ENCODE measurements at places on chromosomes 13 and 19.

DNA sequence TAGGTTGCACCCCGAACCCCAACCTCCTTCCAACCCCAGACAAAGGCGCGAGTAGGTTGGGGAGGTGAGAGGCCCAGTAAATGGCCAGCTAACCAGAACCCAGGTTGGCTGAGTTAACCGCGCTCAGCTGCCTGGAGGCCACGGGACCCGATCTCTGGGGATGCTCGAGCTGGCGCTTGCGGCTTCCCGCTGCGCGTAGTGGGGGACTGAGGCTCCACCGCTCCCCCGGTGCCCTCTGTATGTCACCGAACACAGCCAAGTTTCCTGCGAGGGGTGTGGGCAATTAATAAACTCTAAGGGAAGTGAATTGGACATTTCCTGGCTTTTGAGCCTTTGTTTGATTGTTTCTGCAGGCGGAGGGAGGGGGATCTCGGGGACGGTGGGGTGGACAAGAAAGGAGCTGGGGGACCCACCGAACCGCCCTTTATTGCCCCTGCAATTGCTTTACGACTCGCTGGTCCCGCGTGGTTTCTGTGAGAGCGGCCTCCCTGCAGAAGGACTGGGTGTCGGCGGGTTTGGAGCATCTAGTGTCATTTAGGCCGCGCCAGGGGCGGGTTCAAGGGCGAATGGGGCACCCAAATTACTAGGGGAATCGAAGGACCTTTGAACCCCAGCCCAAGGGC, 3.5 kb upstream of the ZIC5 start:
- DNase-seq: no peak

- no peak for DNase-seq
Observed at GRCh38 chr19:54268936-54269335, 11.9 kb upstream of the LILRB5 start.

GRCh38 chr19:2342656-2343288, 14.3 kb downstream of the SPPL2B start:
- DNase-seq: no peak

DNA sequence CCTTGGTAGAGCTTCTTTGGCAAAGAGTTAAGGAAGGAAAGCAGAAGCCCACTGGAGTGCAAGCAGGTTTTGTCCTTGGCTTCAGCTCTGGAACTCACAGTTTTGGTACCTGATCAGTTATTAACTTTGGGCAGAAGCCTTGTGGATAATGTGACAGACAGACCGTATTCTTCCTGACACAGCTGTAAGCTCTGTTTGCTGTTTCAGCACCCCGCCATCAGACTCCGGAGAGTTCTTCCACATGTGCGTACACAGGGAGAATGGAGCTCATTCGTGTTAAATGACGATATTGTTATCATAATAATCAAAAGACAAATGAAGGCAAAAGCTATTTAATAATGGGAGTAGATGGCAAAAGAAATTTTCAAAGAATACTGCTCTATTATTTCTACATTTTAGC, 155.1 kb upstream of the ARGLU1 start:
- no peak for DNase-seq

DNA sequence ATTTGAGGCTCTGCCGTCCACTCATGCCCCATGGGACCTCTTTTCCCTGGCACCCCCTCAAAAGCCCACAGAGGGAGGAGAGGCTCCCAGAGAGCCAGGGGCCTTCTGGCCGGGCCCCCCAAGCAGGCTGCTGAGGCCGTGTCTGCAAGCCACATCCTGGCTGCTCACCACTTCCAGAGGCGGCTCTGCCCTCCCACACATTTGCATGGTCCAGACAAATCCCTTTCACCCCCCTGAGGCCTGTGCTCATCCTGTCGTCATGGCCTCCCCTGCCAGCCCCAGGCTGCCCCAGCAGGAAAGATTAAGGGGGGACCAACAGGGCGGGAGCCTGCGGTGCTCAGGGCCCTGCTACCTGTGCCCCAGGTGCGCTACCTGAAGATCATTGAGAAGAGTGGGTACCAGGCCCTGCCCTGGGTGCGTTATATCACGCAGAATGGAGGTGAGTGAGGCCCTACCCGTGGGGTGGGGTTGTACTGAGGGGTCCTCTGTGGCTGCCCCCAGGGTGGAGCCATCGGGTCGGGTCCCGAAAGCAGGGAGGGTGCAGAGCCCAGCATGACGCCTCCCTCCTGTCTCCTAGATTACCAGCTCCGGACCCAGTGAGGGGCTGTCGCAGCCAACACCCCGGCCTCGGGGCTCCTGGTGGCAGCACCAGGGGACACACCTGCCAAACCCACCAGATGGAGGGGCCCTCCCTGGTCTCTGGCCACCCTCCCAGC, 36.3 kb downstream of the AP1M1 start:
- no peak for DNase-seq

Measured in stimulated activated CD4-positive, alpha-beta T cell treated with anti-CD3 and anti-CD28 coated beads, Interleukin-15, amount 100 ng/mL, for 1 hour (primary cell).